Thyroid gland (tissue), 4 donors: ENCODE measurements at places on chromosomes 3 and 15. TPM values are rescaled to one million over a fixed set of nuclear protein-coding genes. Genes with fewer than 3 reads are reported as not detected.

The AP3B2 gene
- 2.1 TPM for total RNA-seq

The CASR gene
- 0.17 TPM for total RNA-seq

The VIPR1 gene
- total RNA-seq = 19.4 TPM

The ALPK3 gene
- total RNA-seq = 8.1 TPM

DNA sequence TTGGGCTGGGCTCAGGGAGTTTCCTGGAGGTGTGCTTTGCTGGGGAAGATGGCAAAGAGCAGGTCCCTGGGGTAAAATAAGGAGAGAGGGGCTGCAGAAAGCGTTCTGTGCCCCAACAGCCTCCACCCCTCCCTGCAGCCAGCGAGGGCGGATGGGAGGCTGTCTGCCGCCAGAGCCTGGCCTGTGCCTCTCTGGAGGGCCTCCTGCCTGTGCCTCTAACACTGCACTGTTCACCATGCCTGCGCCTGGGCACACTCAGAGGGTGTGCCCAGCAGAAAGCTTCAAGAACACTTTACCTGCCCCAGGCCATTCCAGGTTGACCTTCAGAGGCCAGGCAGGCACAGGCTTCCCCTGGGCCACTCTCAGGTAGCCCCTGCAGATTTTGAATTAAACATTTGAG, 77.7 kb upstream of the KLF13 start:
- H3K4me1 ChIP-seq = peaks cover 9% of the 10 kb centered on the region
- H3K36me3 ChIP-seq = no peaks in the 10 kb centered on the region
- H3K27me3 ChIP-seq = no peaks in the 10 kb centered on the region
- no peak for DNase-seq
- H3K4me3 ChIP-seq = no peak overlapping the region

DNA sequence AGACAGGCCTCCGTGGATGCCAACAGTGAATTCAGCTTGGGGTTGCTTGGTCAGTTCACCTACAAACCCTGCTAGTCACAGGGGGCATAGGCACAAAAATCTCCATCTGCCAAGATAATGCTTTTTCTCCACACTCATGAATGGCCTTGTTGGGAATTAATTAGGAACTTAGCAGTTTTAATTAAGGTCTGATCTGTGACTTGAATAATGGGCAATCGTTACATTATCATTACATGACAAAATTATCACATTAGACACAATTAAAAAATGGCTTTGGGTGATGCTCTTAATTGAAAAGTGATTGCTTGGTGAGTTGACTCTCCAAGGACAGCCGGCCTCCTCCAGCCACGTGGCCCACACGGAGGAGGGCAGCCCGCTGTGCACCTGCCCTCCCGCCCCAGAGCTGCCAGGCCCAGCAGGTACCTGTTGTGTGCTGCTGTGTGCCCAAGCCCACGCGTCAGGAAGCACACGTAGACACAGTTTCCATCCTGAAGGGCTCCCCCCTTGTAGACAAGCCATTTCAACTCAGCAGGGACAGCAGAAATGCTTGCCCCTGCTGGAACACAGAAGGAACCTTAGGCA, 274.2 kb downstream of the OCA2 start:
- no peak for DNase-seq
- no peaks in the 10 kb centered on the region for H3K27me3 ChIP-seq
- no peak overlapping the region for H3K4me3 ChIP-seq
- H3K36me3 ChIP-seq = no peaks in the 10 kb centered on the region
- no peaks in the 10 kb centered on the region for H3K4me1 ChIP-seq

GRCh38 chr3:143314251-143315093, 194.9 kb downstream of the CHST2 start:
- H3K4me1 ChIP-seq = no peaks in the 10 kb centered on the region
- H3K27me3 ChIP-seq = no peaks in the 10 kb centered on the region
- no peaks in the 10 kb centered on the region for H3K36me3 ChIP-seq
- no peak overlapping the region for H3K27ac ChIP-seq

GRCh38 chr3:110027446-110028080, 690.2 kb upstream of the DPPA4 start:
- no peaks in the 10 kb centered on the region for H3K27me3 ChIP-seq
- H3K36me3 ChIP-seq = no peaks in the 10 kb centered on the region
- H3K4me3 ChIP-seq = no peak overlapping the region
- H3K4me1 ChIP-seq = no peaks in the 10 kb centered on the region
- no peak for DNase-seq

DNA sequence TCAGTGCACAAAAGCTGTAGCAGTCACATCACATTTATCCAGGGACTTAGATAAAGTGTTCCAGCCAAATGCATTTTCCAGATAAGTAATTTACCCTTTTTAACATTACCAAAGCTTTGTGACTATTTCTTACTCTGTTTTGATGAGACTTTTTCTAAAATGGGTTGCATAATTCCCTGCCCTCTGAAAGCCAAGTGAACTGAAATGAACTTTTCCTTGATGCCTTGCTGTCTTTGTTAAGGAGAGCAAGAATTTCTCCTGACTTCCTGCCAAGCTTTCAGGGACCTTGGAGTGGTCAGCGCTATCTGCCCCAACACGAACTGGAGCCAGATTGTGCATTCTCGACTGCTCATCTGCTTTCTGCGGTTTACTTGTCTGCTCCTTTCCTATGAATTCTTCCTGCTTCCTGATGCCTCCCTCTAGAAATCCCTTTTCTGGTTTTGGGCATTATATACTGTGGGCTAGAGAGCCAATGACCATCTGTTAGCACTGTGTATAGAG, 34.8 kb downstream of the EIF4E3 start:
- H3K27me3 ChIP-seq = no peaks in the 10 kb centered on the region
- no peaks in the 10 kb centered on the region for H3K36me3 ChIP-seq
- H3K27ac ChIP-seq = peak overlapping the region; percentile 61
- H3K4me3 ChIP-seq = no peak overlapping the region
- H3K4me1 ChIP-seq = peaks cover 43% of the 10 kb centered on the region

DNA sequence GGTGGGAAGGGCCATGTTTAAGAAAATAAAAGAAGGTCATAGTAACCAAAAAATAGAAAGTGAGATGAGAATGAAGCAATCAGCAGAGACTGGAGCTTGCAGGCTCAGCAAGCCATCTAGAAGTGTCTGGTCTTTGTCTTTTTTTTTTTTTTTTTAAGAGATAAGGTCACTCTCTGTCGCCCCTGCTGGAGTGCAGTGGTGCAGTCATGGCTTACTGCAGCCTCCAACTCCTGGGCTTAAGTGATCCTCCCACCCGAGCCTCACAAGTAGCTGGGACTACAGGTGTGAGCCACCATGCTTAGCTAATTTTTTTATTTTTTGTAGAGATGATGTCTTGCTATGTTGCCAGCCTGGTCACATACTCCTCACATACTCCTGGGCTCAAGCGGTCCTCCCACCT, 36.2 kb downstream of the GXYLT2 start:
- H3K27me3 ChIP-seq = no peaks in the 10 kb centered on the region
- no peak overlapping the region for H3K27ac ChIP-seq
- no peaks in the 10 kb centered on the region for H3K36me3 ChIP-seq
- no peaks in the 10 kb centered on the region for H3K4me1 ChIP-seq
- H3K4me3 ChIP-seq = no peak overlapping the region
- DNase-seq = no peak

DNA sequence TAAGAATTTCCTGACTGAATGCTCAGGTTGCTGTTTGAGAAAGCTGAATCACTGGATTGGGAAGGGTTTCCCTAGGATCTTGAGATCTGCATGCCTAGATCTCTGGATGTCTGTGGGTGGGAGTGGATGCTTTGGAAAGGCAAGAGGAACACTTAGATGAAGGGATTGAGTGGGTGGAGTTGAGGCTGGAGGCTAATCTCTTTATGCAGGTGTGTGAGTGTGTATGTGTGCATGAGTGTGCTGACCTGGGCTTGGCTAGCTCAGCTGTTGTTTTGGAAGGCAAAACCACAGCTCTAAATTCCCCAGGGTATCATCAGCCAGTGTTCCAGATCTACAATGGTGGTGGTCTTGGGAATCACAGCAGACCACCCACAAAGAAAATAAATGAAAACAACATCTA, 60.5 kb downstream of the CLDN1 start:
- H3K36me3 ChIP-seq = no peaks in the 10 kb centered on the region
- H3K27ac ChIP-seq = no peak overlapping the region
- DNase-seq = no peak
- H3K4me1 ChIP-seq = no peaks in the 10 kb centered on the region
- H3K27me3 ChIP-seq = no peaks in the 10 kb centered on the region
- H3K4me3 ChIP-seq = no peak overlapping the region
